ENCODE measurements at places on chromosomes 12 and 14.
A peak's percentile ranks its signal among the peaks of the same experiment; 100 is the strongest.

DNA sequence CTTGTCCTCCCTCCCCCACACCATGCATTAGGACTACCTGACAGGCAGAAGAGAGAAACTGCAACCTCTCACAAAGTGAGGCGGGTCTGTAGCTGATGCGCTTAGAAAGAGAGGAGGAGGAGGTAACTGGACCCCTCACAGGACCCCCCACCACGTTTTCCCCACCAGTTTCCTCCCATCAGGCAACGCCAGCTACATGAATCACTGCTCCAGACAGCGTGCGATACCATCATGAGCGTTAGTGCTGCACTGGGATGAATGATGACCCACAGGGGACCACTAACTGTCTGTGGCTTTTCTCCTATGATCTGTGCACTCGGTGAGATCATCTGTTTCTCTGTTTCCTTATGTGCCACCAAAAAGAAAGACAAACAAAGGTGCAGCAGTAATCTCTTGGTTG, 77.7 kb downstream of the KCNK10 start:
- DNase-seq: no peak

DNA sequence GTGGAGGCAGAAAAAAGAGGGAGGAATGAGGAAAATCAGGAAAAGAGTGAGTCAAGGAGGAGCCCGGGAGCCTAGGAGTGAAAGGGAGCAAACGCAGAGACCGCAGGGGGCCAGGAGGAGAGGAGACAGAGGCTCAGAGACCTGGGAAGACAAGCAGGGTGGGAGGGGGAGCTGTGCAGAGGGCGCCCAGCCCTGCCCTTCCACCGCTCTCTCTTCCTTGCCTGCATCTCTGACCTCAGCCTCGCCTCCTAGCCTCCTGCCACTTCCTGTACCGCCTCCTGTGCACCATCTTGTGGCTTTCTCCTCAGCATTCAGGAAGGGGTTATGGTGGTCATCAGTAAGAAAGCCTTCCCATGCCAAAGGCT, 1.3 kb downstream of the CLSTN3 start:
- no peak for DNase-seq

GRCh38 chr12:130236446-130236845, 74.2 kb downstream of the FZD10 start:
- DNase-seq: no peak

- peak; percentile 47 for DNase-seq
Measured at GRCh38 chr14:22184157-22184829, 404.7 kb downstream of the DAD1 start.

GRCh38 chr14:94469261-94469660, 6.7 kb downstream of the SERPINA9 start:
- no peak for DNase-seq

- DNase-seq: no peak
Measured at GRCh38 chr12:125079084-125079483, 13.8 kb downstream of the AACS start.

DNA sequence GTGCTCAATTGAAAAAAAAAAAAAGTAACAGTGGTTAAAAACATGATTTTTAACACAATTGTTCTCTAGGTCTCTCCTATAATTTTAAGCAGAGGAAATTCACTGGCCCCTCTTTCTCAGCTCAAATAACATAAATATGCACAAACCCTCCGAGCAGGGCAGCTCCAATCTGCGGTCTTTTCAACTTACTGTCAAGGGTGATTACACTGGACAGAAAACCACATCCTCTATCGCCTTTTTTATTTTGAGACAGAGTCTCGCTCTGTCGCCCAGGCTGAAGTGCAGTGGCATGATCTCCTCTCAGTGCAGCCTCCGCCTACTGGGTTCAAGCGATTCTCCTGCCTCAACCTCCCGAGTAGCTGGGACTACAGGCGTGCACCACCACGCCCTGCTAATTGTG, 16.5 kb upstream of the GABARAPL1 start:
- no peak for DNase-seq

DNA sequence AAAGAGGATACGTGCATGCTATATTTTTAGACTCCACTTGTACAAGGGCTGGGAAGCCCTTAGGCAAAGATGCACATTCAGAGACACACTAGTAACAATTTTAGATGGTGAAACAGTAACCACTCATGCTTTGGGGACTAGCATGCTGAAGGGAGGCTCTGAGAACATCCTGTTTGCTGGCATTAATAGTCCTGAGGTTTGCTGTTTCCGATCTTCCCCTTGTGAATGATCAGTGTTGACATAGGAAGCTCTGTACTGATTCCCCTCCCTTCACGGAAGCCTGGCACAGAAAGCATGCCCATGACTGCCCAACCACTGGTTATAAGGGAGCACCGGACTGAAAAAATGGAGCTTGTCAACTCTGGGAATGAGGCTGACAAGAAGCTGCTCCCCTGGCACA, 164.6 kb downstream of the GCH1 start:
- DNase-seq: no peak

GRCh38 chr12:119989361-119989730, 310 bp downstream of the BICDL1 start:
- DNase-seq: peak; percentile 32

DNA sequence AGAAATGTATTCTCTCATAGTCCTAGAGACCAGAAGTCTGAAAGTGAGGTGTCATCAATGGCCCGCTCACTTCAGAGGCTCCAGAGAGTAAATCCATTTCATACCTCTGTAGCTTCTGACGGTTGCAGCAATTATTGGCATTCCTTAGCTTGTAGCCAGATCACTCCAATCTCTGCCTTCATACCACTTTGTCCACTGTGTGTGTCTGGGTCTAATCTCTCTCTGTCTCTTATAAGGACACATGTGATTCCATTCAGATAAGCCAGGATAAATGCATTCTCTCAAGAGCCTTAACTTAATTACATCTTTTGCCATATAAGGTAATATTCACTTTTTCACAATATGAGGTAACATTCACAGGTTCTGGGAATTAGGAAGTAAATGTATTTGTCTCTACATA, 365.7 kb downstream of the GXYLT1 start:
- DNase-seq: no peak

GRCh38 chr12:7497661-7498060, 5.9 kb downstream of the CD163 start:
- peak; percentile 42 for DNase-seq

GRCh38 chr12:107126796-107127481, 33.6 kb upstream of the CRY1 start:
- DNase-seq: peak; percentile 48

GRCh38 chr14:53214384-53214783, 61.3 kb upstream of the DDHD1 start:
- DNase-seq: no peak

DNA sequence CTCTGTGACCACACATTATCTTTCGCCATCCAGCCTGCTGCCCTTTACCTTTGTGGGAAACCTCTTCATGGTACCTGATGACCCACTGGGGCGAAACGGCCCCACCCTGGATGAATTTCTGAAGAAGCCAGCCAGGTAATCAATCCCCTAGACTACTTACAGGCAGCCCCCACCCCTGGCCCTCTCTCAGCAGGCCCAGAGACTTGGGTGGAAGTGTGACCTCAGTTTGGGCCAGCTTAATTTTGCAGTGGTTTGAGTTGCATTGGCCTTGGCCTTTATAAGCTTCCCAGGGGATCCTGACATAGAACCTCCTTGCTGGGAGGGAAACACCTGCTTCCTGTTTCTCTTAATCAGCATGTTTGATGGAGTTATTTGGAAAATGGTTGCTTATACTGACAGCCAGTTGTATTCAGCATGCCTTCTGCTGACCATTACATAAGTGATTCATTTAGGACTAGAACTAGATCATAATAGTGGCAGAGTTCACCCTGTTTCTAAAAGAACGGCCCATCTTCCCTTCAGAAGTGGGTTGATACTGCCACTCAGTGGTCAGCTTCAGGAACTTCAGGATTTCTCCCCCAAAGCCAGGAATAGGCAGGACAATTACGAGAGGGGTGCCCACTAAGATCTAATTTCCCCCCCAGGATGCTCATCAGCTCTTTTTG, 6.1 kb downstream of the SDR39U1 start:
- peak; percentile 73 for DNase-seq

- DNase-seq: no peak
Measured at GRCh38 chr12:113208041-113208934, 13.0 kb upstream of the TPCN1 start.

DNA sequence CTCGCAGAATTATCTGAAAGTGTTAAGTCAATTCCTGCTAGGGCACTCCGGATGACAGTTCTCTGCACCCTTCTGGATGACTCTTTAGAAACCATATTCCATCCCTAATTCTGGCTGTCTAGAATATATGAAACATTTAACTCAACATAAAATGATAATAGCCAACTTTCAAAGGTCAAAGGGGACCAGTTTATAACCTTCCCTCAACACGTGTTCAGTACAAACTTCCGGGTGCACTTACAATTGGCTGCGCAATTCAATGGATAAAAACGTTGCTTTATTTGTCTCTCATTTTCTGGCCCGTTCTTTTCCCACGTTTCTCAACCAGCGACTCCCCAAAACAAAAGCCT, 1.3 kb downstream of the SBNO1 start:
- no peak for DNase-seq

GRCh38 chr14:31942166-31942841, 134.8 kb upstream of the ARHGAP5 start:
- no peak for DNase-seq

All from fibroblast of skin of scalp (primary cell).